ENCODE measurements at places on chromosomes 1 and 21.

- no peak for DNase-seq
Observed at GRCh38 chr21:14477133-14477532, 69.0 kb downstream of the SAMSN1 start.

- DNase-seq = no peak
Observed at GRCh38 chr1:178607718-178608408, 95.0 kb downstream of the TEX35 start.

DNA sequence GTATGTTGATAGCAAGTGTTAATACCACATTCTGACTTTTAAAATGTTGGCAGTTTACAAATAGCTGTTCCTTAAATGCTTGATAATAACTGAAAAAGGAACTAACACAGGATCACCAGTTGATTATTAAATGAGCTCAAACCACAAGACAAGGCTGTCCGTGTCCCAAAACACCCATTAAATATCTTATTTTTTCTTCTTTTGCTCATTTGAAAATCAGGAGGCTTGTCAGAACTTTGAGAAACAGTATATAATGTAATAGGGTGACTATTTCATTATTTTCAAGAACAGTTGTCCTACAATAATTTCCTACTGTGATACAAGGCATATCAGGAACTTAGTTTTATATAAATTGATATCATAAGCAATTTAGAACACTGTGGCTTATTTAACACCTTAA is 2.7 kb downstream of the CDKN2C start:
- DNase-seq = peak; percentile 67

- no peak for DNase-seq
Observed at GRCh38 chr1:156509424-156510034, 9.0 kb upstream of the MEF2D start.

- DNase-seq = no peak
Observed at GRCh38 chr1:244952940-244953339, 88.6 kb upstream of the HNRNPU start.

DNA sequence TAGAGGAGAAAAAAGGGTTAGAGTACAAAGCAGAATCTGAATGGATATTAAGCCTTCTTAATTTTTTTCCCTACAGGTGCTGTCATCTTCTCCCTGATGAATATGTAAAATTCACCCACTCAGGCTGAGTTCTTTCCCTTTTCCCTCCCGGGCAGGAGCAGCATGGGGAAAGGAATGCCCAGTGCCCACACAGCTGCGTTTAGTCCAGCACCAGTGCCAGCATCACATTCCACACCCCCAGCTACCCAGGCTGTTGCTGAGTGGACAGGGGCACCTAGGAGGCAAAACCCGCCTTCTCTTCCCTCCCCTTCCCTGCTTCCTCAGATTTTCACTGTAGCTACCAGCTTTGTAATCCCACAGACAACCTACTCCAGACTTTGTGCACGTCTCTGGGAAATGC is 3.4 kb upstream of the CADM3 start:
- DNase-seq = no peak

- DNase-seq = no peak
Observed at GRCh38 chr21:32565856-32566465, 19.4 kb downstream of the TCP10L start.

- DNase-seq = no peak
Observed at GRCh38 chr1:214514819-214515383, 36.5 kb downstream of the PTPN14 start.

All from NCI-H1417 (cell line).